ENCODE measurements at places on chromosomes 4 and X. TPM values are rescaled to one million over a fixed set of nuclear protein-coding genes. Genes with fewer than 3 reads are reported as not detected.

PRRG3 gene
- total RNA-seq, result not detected

XKRX gene
- total RNA-seq, result 3.7 TPM

CLCN4 gene
- 1.7 TPM for total RNA-seq

SERTM2 gene
- not detected for total RNA-seq

SLC9A6 gene
- 39.8 TPM for total RNA-seq

PF4V1 gene
- total RNA-seq, result not detected

SOX3 gene
- total RNA-seq, result not detected

ADGRG2 gene
- total RNA-seq, result not detected

BEX3 gene
- 437 TPM for total RNA-seq

TSPAN6 gene
- total RNA-seq, result 52.0 TPM

HSFX2 gene
- not detected for total RNA-seq

TMSB15C gene
- 3.5 TPM for total RNA-seq

CFP gene
- total RNA-seq, result not detected

ZAR1 gene
- not detected for total RNA-seq

CPLX1 gene
- not detected for total RNA-seq

TBC1D9 gene
- total RNA-seq, result 15.3 TPM

PNMA5 gene
- total RNA-seq, result not detected

CHRNA9 gene
- total RNA-seq, result 3.1 TPM

UGT2B7 gene
- total RNA-seq, result 0.99 TPM

EGF gene
- total RNA-seq, result 4.9 TPM

UGT2B10 gene
- total RNA-seq, result not detected

EREG gene
- total RNA-seq, result 1.6 TPM

NOX1 gene
- not detected for total RNA-seq

ESX1 gene
- not detected for total RNA-seq

FGD1 gene
- 5.6 TPM for total RNA-seq

NALF2 gene
- not detected for total RNA-seq

ING2 gene
- total RNA-seq, result 20.1 TPM
